ENCODE measurements at places on chromosomes 12 and 14.
A peak's percentile ranks its signal among the peaks of the same experiment; 100 is the strongest.

DNA sequence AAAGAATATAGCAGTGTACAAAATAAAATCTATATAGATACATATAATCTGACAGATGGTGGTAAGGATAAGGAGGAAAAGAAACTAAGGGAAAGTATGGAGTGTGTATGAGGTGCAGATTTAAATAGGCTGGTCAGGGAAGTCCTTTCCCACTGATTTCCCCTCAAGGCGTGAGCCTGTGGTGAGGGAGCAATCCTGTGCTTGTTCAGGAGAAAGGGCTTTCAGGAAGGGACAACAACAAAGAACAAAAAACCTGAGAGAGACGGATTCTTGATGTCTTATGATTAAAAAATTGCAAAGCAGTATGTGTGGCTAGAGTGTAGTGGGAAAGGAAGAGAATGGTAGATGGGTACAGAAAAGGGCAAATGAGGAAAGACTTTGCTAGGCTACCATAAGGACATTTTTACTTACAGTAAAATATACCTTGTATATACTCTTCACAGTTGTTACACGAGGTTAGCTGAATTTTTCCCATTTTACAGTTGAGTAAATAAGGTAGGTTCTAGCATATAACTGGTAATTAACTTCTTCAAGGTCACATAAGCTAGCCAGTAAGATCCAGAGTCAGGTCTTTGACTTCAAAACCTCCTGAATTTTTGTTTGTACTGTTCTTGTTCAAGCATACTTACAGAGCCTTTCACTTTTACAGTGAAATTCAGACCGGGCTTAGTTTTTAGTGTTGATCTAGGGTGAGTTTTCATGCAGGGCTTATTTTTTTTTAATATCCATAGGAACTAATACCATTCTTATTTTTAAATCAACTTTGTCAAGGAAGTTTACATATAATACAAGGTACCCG lies 15.6 kb downstream of the CNOT2 start:
- no peak for DNase-seq

DNA sequence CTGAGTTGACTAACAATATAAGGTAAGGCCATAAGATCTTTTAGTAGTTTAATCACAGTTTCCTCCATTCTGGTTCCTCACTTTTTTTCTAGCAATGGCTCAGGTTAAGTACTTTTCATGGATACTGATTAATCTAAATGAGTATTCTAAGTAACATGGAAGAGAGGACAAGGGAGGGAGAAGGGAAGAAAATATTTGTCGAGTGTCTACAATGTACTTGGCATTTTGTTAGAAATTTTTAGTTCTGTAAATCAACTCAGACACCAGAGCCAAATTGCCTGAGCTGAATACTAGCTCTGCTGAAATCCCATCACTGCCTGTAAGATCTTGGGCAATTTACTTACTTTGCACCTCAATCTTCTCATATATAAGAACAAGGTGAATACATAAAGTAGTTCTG lies 20.2 kb downstream of the RERG start:
- DNase-seq = no peak

DNA sequence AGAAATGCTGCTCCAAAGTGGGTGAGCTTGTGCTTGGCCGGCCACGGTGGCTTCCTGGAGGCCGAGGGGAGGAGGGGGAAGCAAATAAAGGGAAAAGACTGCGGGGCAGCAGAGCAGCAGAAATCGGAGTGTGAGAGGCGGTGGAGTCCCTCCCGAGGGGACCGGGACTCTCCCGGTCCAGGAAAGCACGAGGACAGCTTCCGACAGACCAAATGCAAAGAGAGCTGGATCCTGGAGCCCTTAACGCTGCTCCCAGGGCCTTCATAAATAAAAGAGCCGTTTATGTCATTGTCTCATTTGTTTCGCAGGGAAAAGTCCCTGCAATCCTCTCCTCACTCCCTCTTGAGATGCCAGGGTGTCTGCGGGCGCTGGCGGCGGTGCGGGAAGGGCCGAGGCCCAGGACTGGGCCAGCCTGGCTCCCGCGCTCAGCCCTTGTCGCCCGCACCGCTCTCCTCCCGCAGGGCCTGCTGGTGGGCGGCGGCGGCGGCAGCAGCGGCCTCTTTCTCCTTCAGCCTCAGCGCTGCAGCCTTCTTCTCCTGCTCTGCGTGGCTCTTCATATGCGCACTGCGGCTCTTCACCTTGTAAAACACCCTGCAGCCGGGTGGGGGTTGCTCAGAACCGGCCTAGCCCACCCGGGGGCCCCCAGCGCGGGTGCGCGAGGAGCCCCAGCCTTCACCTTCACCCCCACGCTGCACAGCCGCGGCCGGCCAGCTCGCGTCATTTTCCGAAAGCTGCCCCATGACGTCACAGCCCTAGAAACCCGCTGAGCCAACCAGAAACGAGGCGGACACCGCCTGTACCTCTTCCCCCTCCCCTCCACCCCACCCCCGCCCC lies 4.5 kb upstream of the PNMA1 start:
- no peak for DNase-seq

- DNase-seq = no peak
These were observed 355.1 kb downstream of the ALG10 start for GRCh38 chr12:34377243-34378035.

GRCh38 chr12:4293299-4293965 lies 19.9 kb downstream of the CCND2 start:
- DNase-seq = peak; percentile 56
